ENCODE measurements at places on chromosomes 3 and 15. TPM values are rescaled to one million over a fixed set of nuclear protein-coding genes. Genes with fewer than 3 reads are reported as not detected.

The RAB6B gene
- 1.2 TPM for total RNA-seq

The PRSS50 gene
- 0.07 TPM for total RNA-seq

GRCh38 chr3:20072422-20072821 is 32.2 kb downstream of the KAT2B start:
- no peak for DNase-seq

DNA sequence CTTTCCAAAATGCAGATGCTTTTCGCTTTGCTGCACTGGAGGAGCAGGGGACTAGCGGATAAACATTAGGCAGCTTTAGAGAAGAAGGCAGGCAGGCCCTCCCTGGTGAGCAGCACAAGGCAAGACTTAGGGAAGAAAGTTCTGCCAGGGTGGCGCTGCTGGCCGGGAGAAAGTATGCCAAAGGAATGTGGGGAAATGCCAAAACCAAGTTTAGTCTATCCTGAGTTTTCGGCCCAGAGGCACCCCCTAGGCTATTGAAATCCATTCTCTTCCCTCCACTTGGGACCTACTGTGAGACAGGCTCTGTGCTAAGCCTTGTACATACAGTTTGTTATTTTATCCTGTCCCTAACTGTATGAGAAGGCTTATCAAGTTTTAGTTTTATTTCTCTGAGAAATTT is 9.2 kb downstream of the SHC4 start:
- no peak for DNase-seq

The CALML4 gene
- total RNA-seq, result 7.4 TPM

GRCh38 chr3:194785315-194785714 is 99.6 kb downstream of the FAM43A start:
- DNase-seq, result no peak

DNA sequence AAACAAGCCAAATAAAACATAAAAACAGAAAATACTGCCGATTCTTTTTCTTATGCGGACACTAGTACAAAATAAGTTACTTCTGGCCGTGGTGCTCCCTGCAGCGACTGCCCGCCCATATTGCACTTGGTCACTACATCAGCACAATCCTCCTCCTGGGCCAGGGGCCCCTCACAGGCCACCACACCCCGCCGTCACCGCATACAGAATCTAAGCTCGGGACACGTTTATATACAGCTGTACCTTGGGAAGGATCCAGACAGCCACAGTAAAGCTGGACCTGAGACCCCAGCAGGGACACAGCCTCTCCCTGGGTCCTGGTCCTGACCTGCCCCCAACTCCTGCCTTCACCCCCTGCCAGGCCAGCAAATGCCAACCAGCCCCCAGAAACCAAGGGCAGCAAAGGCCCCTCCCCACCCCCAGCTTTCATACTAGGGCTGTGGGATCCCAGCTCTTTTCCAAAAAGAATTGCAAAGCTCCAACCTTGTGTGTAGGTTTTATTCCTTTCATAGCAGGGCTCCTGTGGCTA is 12.9 kb upstream of the DNAJB8 start:
- DNase-seq, result peak; percentile 56

- no peak for DNase-seq
Observed at GRCh38 chr15:39585389-39585841, 4.5 kb downstream of the THBS1 start.

The HYAL1 gene
- 5.4 TPM for total RNA-seq

GRCh38 chr15:100704281-100705055 is 102.1 kb downstream of the ASB7 start:
- DNase-seq, result no peak

GRCh38 chr3:60898321-60898720 is 352.9 kb downstream of the FHIT start:
- DNase-seq, result no peak

- no peak for DNase-seq
Observed at GRCh38 chr3:52835766-52836470, 1.1 kb upstream of the MUSTN1 start.

DNA sequence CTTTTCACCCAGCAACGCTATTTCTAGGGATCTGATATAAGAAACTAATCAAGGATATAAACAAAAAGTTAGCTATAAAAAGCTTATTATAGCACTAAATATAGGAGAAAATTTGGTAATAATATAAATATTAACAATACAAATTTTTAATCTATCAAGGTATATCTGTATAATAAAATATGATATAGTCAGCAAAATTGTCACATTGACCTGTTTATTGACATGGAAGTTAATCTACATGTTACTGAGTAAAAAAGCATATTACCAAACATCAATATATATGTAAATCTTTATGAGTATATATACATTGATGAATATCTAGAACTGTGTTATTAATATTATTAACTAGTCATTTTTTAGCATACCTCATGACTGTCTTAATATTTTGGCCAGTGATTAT is 26.6 kb downstream of the SHOX2 start:
- no peak for DNase-seq

GRCh38 chr15:97009031-97009431 is 678.5 kb downstream of the NR2F2 start:
- DNase-seq, result no peak

DNA sequence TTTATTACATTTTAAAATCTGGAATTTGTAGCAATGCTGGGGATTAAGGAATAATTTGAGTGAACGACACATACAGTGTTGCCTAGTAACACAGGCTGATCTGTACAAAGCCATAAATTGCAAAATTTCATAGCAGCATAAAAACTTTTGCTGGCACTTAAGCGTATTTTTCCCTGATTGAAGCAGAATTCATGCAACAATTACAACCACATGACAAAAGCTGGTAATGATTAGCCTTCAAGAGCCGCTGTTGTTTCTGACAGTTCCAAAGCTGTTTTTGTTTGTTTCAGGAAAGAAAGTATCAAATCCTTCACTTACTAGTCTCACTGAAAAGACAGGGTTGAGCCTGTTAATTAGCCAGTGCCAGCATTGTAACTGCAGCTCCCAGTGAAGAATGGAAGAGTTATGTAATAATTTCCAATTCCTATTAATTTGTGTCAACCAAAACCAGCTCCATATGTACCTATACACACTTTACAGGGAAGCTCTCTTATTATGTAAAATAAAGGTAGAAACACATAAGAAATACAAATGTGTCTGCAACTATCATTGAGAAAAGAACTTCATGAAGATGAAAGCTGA is 60.7 kb downstream of the AGTR1 start:
- DNase-seq, result no peak

- DNase-seq, result no peak
Observed at GRCh38 chr3:125605756-125606155, 10.5 kb upstream of the OSBPL11 start.

DNA sequence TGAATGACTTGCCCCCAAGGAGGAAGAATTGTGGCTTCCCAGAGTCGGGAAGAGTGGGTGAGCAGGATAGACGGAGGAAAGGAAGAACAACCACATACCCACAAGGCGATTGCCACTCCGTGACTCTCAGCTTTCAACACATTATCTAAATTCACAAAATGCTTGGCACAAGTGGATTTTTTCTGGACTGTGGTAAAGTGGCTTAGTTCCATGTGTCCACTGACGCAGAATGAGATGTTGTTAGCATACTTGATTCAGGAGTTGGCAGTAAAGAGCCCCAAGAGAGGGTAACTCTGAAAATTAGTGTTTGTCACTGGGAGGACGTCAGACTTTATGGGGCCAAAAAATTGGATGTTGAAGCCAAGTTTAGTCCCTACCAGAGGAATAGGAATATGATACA is 198.8 kb upstream of the CTNNB1 start:
- no peak for DNase-seq

- no peak for DNase-seq
Observed at GRCh38 chr3:40913192-40913591, 286.1 kb upstream of the CTNNB1 start.

DNA sequence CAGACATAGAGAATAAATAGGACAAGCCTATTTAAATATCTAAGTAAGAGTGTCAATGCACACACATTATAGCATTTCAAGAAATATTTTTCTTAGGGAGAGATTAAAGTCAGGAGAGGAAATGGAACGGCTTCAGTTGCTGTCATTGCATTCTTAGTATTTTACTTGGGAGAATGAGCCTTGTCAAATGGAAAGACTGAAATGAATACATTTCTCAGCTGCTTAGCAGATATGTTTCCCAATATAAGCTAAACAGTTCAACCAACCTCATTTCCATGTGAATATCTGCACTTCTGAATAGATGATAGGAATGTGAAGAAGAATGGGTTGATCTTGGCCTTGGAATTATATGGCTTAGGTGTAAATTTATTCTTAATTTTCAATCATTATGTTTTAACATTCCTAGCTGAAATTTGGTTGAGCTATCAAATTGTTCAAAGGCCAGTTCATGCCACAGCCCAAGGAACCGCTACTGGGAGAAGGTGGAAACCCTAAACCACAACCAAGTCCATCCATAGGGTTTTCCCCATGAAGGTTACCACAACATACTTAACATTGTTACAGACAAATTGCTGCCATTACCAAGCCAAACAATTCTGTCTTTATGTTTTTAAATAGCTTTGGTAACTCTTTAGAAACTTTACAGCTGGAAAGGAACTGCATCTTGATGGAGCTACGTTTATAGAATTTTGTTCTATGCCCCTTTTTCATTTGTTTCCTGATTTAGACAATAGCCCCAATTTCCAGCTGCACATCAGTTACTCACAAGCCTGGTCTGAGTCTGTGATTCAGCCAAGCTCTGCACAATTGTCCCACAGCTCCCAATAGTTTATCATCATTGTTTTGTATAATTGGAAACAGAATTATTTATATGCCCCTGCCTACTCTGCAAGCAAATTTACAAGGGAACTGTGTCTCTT is 459.6 kb downstream of the MECOM start:
- no peak for DNase-seq

The ZCWPW2 gene
- total RNA-seq, result 0.48 TPM

DNA sequence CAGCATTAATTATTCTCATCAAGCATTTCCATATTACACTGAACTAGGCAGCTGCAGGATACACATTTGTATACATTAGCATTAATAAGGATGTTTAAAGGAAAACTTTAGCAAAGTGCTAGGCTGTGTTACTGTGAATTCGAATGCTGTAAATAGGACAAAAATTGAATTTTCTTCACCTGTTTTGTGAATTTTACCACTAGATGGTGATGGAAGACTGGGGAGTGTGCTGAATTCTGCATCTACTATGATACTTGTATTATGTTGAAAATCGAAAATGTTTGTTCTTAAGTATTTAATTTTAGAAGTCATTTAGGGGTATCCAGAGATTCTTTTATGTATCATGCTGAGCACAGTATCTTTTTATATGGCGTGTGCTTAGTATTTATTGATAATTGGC is 12.3 kb upstream of the P2RY14 start:
- DNase-seq, result peak; percentile 4

GRCh38 chr15:70484993-70485392 is 278.4 kb downstream of the UACA start:
- DNase-seq, result no peak

The HGD gene
- total RNA-seq, result 0.18 TPM

GRCh38 chr3:72164635-72164978 is 379.7 kb upstream of the PROK2 start:
- DNase-seq, result no peak

The HERC2 gene
- 33.2 TPM for total RNA-seq

The HEMK1 gene
- total RNA-seq, result 15.5 TPM

- DNase-seq, result no peak
Observed at GRCh38 chr3:43353923-43354670, 67.8 kb downstream of the SNRK start.

GRCh38 chr15:96948981-96949380 is 618.5 kb downstream of the NR2F2 start:
- no peak for DNase-seq

DNA sequence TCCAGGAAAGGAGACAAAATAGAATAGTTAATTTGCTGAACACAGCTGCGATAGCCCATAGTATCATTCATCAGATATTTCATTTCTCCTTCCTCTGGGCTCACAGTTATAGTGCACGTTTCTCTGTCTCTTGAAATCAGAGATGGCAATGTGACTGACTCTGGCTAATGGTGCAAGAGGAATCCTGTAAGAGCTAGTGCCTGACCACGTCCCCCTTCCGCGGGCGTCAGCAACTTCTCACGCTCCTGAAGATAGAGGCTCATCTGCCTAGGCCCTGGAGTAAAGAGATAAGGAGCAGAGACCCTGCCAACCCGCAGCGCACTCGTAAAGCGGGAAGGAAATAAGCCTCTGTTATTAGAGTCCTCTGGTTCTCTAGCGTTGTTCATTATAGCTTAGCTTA is 391.8 kb downstream of the VPS13C start:
- DNase-seq, result no peak

- peak; percentile 82 for DNase-seq
Observed at GRCh38 chr3:129608087-129608935, 1.8 kb upstream of the PLXND1 start.

DNA sequence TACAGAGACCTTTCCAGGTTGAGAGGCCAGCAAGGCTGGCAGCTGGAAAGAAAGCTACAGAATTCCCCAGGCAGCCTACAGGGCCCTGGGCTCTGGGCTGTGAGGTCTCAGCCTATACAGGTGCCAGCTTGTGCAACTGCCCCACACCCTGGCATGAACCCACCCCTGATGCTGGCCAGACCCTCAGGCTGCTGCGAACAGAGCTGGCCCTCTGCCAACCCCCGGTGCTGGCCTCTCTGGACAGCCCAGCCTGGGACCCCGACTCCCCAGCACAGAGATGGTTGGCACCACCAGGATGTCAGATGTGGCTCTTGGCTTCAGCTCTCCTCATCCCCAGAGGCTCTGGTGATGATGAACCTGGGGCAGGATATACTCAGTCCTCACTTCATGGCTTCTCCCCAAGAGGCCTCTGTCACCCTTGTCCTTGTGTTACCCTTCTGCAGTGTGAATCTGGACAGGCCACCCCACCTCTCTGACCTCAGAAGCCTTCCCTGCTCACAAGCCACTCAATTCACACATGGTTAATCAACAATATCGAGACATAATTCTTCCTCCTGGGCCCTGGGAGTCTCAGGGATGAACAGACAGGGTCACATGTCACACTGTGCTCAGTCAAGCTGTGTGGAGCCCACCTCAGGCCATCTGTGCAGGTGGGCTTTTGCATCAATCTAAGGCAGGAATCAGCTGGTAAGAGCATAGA is 11.0 kb upstream of the BFSP2 start:
- DNase-seq, result no peak

DNA sequence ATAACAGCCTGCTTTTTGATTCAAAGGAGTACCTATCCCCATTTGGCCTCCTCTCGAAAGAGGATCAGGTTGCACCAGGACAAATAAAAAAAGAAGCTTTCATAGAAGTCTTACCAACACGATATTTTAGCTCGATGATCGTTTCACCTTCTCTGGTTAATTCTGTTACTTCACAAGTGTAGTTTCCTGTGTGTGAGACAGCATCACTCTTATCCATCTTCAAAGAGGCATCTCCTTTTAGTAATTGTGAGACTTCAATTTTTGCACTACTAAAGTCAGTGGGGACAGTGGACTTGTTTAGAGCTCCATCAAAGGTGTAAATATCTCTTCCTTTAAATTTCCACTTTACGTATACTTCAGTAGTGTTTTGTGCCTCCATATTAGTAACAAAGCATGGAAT is 11.0 kb downstream of the CD47 start:
- DNase-seq, result no peak

The TGM5 gene
- total RNA-seq, result not detected

The GTPBP8 gene
- 32.9 TPM for total RNA-seq

The SLCO2A1 gene
- 2.4 TPM for total RNA-seq

- DNase-seq, result no peak
Observed at GRCh38 chr3:116877968-116878367, 168.4 kb downstream of the TUSC7 start.

GRCh38 chr3:195105841-195106417 is 165.0 kb downstream of the XXYLT1 start:
- DNase-seq, result no peak

The CLRN1 gene
- total RNA-seq, result 0.22 TPM

- DNase-seq, result peak; percentile 88
Observed at GRCh38 chr3:54121414-54122323, 683 bp upstream of the CACNA2D3 start.

Data from H7 (cell line).